LHCN-M2 (cell line): ENCODE measurements at places on chromosomes 2 and 18.
A peak's percentile ranks its signal among the peaks of the same experiment; 100 is the strongest.

GRCh38 chr2:47087051-47087450 is 68.1 kb downstream of the STPG4 start:
- DNase-seq = no peak

DNA sequence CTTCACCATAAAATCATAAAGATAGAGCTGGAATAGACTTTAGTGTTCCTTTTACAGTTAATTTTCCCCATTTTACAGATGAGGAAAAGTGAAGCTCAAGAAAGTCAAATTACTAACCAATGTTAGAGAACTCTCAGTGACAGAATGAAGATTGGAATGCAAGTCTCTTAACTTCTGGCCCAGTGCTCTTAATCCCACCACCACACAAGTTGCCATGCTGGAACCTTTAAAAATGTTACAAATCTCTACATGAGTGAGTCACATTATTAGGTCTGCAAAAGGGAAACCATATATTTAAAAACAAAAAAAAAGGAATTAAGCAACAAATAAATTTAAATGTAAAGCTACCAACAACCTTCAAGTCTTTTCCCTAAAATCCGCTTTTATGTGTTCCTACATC is 3.5 kb downstream of the NCKAP1 start:
- DNase-seq = peak; percentile 62

DNA sequence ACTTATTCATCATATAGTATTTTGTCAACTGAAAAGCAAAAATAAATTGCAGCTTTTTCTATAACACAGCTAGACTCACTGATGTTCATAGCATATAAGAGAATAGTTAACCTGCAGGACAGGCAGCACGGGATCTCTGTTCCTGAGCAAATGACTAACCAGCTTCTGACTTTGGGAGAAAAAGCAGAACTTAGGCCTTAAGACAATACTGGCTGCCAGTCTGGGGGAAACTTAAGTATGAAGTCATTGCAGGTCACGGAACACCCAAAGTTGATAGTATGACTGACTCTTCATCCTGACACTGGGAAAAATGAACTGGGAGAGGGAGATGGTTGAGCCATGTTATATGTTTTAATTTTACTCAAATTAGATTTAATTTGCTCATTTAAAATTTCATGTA is 113.0 kb downstream of the DPP4 start:
- no peak for DNase-seq

GRCh38 chr2:20634507-20635112 is 16.3 kb downstream of the HS1BP3 start:
- DNase-seq = peak; percentile 69

- peak; percentile 9 for DNase-seq
These were observed 107.6 kb downstream of the SETBP1 start for GRCh38 chr18:44788334-44788733.

- DNase-seq = no peak
These were observed 190.9 kb upstream of the PKDCC start for GRCh38 chr2:41856946-41857345.

GRCh38 chr2:101740555-101740964 is 43.1 kb downstream of the MAP4K4 start:
- no peak for DNase-seq

GRCh38 chr18:76433788-76434187 is 61.3 kb downstream of the ZNF516 start:
- DNase-seq = no peak

DNA sequence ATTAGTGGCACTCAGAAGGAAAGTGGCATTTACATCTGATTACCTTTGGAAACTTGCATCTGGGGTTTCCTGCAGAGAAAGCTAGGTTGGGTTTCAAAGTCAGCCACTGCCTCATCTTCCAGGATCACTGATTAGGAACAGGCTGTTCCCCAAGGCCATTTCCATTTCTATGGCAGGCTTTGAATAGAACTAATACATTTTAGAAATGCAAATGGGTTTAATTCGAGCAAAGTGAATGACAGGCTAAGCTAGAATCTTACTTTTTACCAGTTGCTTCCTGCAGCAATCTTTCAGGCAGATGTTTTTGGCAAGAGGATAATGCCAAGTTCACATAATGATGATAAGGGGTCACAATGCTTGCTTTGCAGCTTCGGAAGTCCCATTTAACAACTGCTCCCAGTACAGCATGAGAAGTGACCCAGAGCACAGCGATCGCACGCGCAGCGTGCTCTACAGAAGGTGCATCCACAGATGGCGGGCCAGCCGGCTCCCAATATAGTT is 336.7 kb downstream of the LPIN1 start:
- DNase-seq = no peak

DNA sequence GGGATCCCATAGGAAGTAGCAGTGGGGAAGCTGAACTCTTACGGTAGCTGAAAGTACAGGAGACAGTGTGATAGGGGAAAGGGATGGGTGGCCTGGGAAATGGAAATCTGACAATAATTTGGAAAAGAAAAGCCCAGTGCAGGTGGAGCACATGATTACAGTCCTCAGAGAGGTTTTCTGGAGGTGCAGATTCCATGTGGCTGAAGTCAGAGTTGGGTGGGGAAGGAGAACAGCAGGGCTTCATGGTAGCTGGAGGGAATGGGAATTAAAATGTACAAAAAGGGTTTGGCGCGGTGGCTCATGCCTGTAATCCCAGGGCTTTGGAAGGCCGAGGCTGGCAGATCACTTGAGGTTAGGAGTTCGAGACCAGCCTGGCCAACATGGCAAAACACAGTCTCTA is 12.2 kb downstream of the HRH4 start:
- DNase-seq = no peak

GRCh38 chr2:175107146-175107545 is 60.9 kb downstream of the ATF2 start:
- no peak for DNase-seq

DNA sequence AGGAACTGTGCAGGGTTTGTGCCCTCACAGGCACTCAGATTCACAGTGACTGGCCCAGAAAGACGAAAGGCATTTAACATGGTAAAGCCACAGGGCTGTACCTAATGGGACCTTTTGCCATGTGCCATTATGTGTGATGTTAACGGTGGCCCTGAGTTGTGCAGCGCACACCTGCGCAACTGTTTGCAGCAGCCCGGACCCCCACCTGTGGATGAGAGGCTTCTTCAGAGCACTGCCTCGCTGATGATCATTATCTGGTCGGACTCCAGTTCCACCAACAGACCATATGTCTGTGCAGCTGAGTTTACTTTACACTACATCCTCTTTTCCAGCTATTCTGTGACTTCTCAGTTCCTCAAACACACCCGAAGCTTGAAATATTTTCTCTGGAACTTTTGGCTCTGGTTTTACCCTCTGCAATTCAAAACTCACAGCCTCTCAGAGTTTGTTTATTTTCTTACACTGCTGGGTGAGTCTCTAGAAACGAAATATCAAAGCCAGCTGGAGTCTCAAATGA is 35.6 kb upstream of the UBE2F start:
- no peak for DNase-seq

DNA sequence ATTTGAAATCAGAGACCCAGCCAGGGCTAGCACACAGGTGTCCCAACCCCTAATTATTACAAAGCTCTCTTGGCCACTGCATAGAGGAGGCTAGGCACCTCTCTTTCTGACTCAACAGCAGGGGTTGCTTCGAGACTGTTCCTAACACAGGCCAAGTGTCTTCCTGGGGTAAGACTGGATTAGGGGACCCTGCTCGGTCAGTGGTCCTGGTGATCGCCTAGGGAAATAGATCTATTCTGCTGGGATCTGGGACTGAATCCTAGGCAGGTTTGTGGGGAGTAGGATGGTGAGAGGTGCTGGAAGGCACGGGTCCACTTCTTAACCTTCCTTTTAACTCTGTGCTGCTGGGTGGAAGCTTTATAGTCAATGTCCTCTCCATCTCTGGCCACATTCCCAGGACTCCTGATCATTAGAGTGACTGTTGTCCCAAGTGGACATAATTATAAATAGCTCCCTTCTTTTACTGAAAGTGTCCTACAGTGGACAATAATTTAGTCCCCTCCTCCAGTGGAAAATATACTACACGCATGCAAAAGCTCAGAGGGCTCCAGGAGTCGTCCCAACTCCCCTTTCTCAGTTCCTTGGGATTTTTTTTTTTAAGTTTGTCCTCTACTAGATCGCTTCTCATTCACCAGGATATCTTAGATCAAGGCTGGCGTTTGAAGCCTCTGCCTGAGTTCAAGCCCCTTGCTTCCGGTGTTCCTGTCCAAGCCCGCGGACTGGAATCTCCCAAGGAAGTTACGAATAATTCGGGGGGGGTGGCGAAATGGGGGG is 1.3 kb upstream of the TRIB2 start:
- no peak for DNase-seq

DNA sequence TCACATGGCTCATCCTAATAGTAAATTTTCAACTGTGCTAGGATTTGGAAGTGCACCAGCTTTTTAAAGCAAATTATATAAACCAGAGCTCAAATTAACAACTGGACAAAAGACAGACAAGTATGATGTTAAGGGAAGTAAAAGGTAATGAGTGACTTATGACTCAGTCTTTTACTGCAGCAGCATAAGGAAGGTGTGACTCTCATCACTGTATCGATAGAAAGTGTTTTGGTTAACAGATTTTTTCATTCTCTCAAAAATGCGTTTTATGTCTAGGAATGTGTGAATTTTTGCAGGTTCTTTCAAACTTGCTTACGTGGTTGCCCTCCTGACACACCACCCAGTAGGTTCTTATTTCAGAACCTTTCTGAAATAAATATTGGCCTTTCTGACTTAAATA is 244.2 kb upstream of the BOD1L2 start:
- DNase-seq = no peak

DNA sequence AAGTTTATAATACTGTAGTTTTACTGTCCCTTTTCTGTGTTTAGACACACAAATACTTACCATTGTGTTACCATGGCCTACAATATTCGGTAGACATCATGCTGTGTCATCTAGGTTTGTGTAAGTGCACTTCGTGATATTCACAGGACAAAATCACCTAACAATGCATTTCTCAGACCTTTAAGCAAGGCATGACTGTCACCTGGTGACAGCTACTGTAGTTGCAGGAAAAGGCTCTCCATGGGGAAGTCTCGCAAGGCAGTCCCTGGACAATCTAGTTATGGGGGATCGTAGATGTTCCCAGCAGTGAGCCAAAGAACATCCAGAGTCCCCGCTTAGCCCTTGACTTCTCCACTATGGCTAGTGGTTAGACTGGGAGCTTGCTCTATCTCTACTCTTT is 73.1 kb downstream of the EIF2AK3 start:
- no peak for DNase-seq

- peak; percentile 74 for DNase-seq
These were observed 36.0 kb downstream of the SULT1C2 start for GRCh38 chr2:108324531-108325255.

- no peak for DNase-seq
These were observed 12.6 kb downstream of the HOXD3 start for GRCh38 chr2:176169711-176170110.

- DNase-seq = no peak
These were observed 1.7 kb upstream of the POLR2D start for GRCh38 chr2:127859712-127860085.

DNA sequence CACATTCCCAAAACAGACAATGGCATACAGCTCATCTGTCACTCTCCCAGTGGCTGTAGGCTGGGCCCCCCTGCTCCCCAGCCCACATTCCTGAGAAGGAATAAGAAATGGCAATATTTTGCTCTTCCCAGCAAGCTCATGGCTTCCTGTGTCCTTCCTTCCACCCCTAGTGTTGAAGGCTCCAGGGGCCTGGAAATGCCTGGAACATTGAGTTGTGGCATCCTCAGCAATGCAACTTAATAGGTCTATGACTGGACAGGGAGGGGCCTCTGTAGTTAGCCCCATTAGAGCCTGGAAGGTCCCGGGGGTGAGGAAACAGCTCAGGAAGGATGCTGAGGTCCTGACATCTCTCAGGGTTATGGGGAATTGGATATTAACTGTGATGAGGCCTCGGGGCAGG is 3.3 kb downstream of the KIF3C start:
- DNase-seq = no peak

DNA sequence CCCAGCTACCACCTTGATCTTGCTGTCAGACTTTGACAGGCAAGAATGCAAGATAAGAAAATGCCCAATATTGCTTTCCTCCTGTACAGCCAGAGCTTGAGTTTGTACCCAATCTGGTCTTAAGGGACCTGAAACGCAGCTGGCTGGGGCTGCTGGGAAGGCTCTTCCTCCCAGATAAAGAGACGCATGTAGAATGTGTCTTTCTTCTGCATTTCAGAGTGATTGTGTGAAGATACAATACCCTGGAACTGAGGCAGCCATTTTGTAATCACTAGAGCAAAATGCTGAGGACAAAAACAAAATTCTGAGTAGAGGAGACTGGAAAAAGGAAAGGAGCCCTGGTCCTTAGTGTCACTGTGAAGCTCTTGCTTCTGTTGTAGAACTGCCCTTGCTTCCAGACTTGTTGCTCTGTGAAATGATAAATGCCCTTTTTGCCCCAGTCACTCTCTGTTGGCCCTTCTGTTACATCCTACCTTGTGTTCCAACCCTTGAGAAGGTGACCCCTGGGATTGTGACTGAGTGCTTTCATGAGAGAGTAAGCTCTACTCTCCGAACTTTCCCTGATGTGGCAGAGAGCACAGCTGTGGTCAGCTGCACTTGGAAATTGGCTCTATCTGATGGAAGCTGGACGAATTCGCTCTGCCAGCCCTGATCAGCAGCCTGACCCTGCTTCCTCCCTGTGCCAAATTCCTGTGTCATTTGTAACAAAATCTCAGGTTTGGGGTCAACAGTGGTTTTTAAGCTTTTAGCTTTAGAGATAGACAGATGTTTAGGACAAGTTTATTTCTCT is 137.4 kb upstream of the RBMS1 start:
- peak; percentile 57 for DNase-seq

DNA sequence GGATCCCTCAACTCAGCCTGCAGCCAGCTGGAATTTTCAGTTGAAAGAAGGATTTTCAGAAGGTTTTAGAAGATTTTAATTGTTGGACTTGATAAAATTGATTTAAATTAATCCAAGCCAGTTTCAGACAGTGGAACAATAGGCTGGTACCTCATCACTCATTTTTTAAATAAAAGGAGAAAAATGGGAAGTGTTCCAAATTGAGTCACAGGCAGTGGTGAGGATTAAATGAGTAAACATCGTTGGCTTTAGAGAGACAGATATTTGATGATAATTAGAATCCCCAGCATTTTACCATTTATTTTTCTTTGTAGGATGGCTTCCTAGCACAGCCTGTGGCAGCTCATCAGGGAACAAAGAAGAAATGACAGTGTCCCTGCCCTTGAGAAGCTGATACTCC is 7.4 kb downstream of the CXCR4 start:
- no peak for DNase-seq

GRCh38 chr18:79697976-79698375 is 18.4 kb downstream of the CTDP1 start:
- DNase-seq = no peak

GRCh38 chr2:83282841-83283240 is 1176.2 kb downstream of the SUCLG1 start:
- peak; percentile 40 for DNase-seq

- no peak for DNase-seq
These were observed 12.1 kb upstream of the ARMC9 start for GRCh38 chr2:231186325-231186724.
